ENCODE measurements at places on chromosomes 1 and 21.

DNA sequence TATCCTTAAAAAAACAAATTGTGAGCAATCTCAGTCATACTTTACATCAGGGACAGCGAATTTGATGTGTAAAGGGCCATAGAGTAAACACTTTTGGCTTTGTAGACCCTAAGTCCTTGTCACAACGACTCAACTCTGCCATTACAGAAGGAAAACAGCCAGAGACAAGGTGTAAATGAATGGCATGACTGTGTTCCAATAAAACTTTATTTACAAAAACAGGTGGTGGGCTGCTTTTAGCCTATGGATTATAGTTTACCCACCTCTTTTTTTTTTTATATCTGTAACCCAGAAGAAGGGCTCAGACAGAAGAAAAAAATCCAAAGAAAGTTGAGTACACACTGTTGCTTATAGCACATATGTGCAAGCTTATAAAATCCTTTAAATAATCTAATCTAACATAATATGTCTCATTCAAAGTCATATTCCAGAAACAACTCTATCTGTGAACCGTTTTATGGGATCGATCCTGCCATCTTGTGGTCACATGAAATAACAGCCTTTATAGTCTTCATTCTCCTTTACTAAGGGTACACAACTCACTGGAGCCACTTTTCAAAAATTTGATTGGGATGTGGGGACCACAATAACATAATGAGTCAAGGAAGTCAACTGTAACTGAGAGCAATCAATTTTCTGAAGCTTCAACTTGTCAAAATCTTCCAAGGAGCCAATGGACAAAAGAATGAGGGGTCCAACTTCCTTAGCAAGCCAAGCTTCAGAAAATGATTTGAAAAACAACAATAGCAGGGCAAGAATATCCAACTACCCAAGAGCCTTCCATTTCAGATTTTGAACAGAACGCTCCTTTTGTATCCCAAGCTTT, 142.2 kb upstream of the KRTAP19-8 start:
- DNase-seq, result no peak

GRCh38 chr1:6935361-6935883, 150.2 kb downstream of the CAMTA1 start:
- DNase-seq, result no peak

DNA sequence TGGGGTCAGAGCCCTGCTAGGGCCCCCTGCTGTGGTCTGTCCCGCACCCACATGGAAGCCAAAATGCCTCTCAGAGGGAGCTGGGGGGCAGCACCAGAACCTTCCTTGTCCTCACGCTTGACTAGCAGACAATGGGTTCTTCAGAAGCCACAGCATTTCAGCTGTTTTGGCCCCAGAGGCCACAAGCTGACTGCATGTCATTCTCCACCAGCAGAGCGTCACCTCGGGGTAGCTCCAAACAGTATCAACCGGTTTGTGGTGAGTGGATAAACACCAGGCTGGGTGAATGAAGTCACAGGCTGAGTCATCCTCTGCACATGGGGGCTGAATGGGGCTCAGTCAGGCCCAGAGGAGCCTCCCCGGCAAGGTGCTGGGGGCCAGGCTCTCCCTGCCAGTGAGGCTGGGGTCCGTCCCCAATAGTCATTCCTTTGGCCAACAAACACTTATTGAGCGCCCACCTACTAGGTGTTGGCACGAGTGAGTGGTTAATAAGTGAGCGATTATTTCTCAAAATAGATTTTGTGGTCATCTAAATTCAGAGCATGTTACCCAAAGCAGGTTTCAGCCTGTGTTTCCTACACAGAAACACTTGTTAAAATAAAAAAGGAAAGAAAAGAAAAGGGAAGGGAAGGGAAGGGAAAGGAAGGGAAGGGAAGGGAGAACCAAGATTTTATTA, 9.1 kb downstream of the OLIG1 start:
- peak; percentile 10 for DNase-seq

DNA sequence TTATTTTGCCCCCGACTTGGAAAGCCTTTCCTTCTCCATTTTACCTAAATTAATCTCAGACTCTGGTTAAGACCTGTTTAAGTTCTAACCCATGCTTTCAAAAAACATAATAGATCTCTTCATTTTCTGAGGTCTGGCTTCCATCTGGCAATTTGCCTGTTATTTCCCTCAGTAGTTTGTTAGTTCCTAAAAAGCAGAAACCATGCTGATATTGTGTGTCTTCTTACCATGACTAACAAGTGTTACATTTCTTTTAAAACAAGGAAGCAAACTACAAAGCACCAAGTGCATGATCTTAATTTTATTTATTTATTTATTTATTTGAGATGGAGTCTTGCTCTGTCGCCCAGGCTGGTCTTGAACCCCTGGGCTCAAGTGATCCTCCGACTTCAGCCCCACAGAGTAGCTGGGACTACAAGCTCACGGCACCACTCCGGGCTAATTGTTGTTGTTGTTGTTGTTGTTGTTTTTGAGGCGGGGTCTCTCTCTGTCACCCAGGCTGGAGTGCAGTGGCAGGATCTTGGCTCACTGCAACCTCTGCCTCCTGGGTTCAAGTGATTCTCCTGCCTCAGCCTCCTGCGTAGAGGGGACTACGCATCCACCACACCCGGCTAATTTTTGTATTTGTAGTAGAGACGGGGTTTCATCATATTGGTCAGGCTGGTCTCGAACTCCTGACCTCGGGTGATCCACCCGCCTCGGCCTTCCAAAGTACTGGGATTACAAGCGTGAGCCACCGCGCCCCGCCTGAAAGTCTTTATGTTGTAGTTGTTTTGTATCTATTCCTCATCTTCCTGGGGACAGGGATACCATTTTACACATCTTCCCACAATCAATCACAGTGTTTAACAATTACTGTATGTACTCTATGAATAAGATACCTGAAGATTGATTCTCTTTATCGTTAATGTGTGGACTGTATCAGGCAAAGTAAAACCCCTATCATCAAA, 1.3 kb upstream of the PATJ start:
- no peak for DNase-seq

DNA sequence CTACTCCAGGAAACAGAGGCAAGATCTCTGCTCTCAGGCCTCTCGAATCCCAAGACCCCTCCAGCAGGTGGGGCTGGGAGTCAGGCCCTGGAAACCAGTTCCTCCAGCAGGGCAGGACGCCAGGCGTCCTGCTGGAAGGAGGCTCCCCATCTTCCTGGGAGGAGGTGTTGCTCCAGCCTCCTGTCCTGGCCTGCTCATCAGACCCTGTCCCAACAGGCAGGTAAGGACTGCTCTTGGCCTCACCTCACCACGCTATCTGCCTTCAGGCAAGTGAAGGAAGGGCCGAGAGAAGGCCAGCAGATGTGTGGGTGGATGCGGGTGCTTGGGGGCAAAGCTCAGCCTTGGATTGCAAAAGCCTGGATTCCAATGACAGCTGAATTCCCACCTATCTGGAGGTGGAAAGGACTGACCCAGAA, 82.9 kb downstream of the SSBP3 start:
- DNase-seq, result no peak

GRCh38 chr1:211371406-211372105, 44.9 kb downstream of the TRAF5 start:
- no peak for DNase-seq

DNA sequence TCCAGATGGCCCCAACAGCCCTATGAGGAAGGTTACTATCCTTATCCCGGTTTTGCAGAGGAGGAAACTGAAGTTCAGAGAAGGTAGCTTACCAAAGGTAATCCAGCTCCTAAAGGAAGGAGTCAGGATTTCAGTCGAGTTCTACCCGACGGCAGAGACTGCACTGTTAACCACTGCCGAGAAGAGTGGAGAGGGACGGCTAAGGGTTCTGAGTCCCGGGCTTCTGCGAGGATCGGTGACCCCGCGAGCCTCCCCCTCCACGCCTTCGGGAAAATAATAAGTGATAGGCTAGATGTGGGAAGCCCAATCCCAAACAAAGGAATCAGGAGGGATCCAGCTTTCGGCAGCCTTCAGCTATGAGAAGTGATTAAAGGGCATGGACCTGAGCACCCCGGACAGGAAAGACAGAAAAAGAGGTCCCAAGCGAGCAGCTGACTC, 587 bp downstream of the TMEM53 start:
- no peak for DNase-seq

- no peak for DNase-seq
Observed at GRCh38 chr1:214300149-214300780, 19.3 kb downstream of the SMYD2 start.

- DNase-seq, result no peak
Observed at GRCh38 chr1:215631489-215631888, 64.4 kb downstream of the KCTD3 start.

- DNase-seq, result no peak
Observed at GRCh38 chr1:208137193-208137592, 107.0 kb downstream of the PLXNA2 start.

GRCh38 chr1:93969371-93969770, 60.1 kb upstream of the GCLM start:
- DNase-seq, result no peak

GRCh38 chr1:27609210-27609555, 5.2 kb upstream of the AHDC1 start:
- DNase-seq, result no peak

DNA sequence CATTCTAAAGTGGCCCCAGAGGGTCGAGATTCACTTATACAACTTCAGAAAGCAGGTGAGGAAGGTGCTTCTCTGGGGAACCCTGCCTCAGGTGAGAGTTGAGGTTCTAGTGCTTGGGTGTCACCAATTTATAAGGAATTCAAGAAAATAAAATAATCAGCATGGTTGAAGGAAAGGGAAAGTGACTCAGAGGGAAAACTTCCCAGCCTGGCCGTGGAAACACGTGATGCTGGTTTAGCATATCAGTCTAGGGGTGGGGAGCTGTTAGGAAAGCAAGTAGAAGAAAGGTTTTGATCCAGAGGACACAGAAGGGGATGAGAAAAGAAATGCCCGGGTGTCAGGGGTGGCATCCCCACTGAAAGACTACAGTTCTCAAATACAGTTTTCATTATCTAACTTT, 37.7 kb upstream of the TMEM125 start:
- no peak for DNase-seq

- DNase-seq, result no peak
Observed at GRCh38 chr1:114794038-114794437, 13.6 kb upstream of the SIKE1 start.

DNA sequence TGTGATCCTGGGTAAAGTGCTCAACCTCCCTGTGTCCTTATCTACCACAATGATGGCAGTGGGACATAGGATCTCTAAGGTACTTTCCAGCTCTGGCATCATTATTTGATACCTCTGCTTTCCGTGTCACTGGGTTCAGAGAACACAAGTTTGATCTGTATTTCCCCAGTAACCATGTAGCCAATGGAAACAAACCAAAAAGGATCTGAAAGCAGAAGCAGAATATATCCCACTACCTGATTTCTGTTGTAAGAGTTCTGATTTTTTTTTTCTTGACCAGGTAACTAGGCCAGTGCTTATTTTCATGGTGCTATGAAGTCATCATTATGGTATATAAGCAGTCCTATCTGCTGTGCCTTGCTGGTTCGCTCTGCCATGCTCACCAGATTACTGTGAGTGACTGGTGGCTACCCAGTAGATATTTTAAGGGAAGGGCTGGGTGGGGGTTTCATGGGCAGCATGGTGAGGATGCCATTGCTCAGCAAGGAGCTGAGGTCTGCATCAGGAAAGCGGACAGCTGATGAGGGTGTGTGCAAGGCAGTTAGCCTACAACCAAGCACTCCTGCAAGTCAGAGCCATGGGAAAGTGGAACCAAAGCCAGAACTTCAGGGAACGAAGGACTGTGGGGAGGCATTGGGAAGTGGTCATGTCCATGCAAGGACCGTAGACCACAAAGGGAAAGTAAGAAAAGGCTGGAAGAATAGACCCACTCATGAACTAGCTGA, 104.9 kb upstream of the EDEM3 start:
- DNase-seq, result no peak

GRCh38 chr1:79681382-79681781, 674.9 kb upstream of the ADGRL4 start:
- DNase-seq, result no peak

GRCh38 chr21:17911628-17912027, 92.5 kb upstream of the C21orf91 start:
- no peak for DNase-seq

GRCh38 chr1:67280696-67281095, 27.0 kb upstream of the IL12RB2 start:
- DNase-seq, result no peak

DNA sequence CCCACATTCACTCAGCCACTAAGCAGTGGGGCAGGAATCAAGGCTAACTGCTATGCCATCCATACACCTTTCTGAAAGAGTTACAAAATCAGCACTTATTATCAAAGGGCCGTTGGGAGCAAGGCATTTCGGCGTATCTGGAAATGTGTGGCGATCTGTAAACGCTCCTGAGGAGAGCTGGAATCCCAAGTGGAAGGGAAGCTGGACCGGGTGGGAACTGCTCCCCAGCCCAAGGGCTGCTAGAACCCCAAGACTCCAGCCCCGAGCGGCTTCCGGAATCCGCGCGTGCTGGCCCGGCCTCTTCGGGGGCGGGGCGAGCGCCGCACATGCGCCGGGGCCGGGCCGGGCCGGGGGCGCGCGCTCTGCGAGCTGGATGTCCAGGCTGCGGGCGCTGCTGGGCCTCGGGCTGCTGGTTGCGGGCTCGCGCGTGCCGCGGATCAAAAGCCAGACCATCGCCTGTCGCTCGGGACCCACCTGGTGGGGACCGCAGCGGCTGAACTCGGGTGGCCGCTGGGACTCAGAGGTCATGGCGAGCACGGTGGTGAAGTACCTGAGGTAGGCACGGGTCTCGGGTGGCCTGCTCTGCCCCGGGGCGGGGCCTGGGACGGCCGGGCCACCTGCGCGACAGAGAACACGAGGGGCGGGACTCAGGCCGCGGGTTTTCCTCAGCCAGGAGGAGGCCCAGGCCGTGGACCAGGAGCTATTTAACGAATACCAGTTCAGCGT, at the start of gene NAXE:
TSS of gene NAXE (plus strand) at position 345 of the 726 bp plus-strand sequence. CDS start at position 374, 29 bp downstream.
- peak; percentile 71 for DNase-seq

DNA sequence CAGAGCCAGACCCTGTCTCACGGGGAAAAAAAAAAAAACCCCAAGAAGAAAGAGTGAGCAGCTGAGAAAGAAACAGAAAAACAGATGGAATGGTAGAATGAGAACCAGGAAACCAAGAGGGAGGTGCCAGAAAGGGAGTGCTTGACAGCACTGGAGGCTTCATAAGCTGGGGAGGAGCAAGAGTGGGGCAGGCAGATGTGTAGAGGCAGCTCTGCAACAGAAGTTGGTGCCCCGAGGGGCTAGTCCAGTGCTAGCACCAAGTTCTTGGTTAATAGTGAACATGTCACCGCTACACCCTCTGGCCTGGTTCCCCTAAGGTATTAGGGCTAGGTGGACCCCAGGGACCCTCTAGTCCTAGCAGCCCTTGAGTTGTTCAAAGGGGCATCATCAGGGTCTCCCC, 98.0 kb downstream of the TGFBR3 start:
- DNase-seq, result no peak

DNA sequence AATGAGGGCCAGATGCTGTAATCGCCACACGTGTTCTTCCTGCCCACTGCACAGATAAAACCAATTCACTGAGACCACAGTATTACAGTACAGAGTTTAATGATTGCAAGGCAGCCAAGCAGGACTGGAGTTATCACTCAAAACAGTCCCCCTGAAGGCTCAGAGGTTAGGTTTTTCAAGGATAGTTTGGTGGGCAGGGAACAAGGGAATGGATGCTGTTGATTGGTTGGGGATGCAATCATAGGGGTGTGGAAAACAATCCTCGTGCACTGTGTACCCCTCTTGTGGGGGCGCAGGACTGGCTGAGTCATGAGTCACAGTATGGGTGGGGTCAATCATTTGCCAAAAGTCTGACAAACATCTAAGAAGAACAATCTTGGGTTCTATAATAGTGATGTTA, 12.4 kb upstream of the USP1 start:
- DNase-seq, result no peak

GRCh38 chr1:243267471-243267880, 11.6 kb downstream of the SDCCAG8 start:
- DNase-seq, result no peak

GRCh38 chr1:205210756-205211168, 740 bp downstream of the DSTYK start:
- DNase-seq, result peak; percentile 30

- no peak for DNase-seq
Observed at GRCh38 chr1:152811671-152812070, at the start of gene LCE1B. LCE1B (plus strand) TSS chr1:152811971; CDS start chr1:152812447, 476 bp downstream.
